ENCODE measurements at places on chromosomes 4 and X.
A peak's percentile ranks its signal among the peaks of the same experiment; 100 is the strongest.

GRCh38 chrX:53223068-53223693, 1.8 kb downstream of the KDM5C start:
- DNase-seq, result peak; percentile 10

DNA sequence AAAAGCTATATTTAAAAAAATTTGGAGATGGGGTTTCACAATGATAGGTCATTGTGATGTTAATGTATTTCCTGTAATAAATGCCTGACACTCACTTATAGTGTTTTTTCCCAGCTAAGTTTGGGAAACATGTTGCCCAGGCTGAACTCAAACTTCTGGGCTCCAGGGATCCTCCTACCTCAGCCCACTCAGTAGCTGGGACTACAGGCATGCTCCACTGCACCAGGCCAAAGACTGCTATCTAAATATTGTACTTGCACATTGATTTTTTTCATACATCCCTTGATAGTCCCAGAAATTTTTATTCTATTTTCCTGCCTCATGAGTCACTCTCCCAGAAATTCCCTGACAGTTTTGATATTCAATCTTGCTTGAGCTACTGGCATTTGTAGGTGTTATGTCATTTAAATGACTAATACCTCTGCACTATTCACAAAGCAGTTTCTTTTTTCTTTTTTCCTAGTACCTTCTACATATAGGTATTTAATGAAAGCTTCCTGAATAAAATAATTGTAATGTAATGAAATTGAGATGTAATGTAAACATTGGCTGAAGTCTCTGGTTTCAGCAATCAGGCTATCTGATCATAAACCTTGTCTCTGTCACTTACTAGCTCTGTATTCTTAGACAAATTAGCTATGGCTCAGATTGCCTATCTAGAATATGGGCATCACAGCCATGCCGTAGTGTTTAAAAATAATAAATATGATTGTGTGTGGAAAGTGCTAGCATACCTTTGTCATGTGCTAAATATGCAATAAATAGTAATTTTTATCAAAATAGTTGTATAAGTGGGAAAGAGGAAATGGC, 1973.0 kb upstream of the AGA start:
- no peak for DNase-seq

DNA sequence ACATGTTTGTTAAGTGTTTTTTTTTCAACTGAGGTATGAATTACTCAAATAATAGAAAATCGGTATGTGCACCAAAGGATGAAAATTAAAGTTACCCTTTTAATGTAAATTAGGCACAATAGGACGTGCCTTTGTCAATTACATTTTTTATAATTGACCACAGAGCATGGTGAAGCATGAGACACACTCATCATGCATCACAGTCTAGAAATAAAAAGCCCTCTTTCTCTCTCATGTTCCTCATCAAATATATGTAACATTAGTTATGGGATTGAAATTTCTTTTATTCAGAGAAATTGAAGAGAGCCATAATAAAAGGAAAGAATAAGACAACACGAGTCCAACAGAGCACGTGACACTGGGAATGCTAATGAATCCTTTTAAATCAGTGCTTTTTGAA, 3.5 kb downstream of the GNRHR start:
- DNase-seq, result no peak

DNA sequence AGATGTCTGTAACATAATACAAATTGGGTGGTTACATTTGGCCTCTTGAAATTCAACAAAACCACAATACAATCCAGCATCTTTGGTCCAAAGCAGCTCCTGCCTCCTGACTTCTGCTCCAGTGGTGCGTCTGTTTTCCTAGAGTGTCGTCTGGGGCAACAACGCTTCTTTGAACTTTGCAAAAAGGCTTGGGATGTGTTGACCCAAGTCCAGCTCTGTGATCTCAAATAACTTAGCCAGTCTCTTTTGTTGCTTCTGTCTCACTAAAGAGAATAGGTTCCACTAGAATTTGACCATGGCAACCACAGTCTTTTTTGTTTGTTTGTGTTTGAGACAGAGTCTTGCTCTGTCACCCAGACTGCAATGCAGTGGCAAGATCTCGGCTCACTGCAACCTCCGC, 324.0 kb downstream of the DHRSX start:
- DNase-seq, result no peak

- DNase-seq, result no peak
Measured at GRCh38 chr4:87745064-87745807, 54.1 kb upstream of the IBSP start.

GRCh38 chr4:92334716-92335350, 31.1 kb downstream of the GRID2 start:
- peak; percentile 95 for DNase-seq

DNA sequence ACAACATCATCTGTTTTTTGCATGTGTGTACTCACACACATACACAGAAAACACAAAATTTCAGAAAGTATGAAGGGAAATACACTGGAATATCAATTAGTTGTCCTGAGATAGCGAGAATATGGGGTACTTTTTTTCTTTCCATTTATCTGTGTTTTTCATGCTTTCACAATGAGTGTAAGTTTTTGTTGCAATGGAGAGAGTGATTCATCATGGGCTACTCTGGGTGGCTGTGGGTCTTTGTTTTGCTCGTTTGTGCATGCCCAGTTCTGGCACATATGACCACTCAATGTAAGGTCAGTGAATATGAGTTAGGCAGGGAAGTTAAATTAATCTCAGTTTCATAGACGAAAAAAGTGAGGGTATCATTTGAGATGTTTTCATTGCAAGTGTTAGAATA, 26.9 kb downstream of the XK start:
- DNase-seq, result no peak

- DNase-seq, result no peak
Measured at GRCh38 chrX:41796577-41796976, 72.6 kb downstream of the GPR82 start.

- no peak for DNase-seq
Measured at GRCh38 chr4:26039639-26040359, 125.8 kb downstream of the SMIM20 start.

DNA sequence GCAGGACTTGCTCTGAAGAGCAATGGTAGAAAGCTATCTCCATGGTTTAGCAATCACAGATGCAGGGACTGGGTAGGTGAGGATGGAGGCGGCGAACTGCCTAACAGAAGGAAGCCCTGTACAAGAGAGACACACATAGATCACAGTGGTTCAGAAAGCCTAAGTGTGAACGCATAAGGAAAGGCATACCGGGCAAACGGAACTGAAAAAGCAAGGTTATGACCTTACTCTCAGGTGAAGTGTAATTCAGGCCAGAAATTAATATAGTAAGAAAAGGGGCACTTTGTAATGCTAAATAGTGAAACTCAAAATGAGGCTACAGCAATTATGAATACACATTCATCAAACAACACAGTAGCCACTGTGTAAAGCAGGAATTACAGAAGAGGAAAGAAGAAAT, 126.6 kb downstream of the PALLD start:
- DNase-seq, result no peak

DNA sequence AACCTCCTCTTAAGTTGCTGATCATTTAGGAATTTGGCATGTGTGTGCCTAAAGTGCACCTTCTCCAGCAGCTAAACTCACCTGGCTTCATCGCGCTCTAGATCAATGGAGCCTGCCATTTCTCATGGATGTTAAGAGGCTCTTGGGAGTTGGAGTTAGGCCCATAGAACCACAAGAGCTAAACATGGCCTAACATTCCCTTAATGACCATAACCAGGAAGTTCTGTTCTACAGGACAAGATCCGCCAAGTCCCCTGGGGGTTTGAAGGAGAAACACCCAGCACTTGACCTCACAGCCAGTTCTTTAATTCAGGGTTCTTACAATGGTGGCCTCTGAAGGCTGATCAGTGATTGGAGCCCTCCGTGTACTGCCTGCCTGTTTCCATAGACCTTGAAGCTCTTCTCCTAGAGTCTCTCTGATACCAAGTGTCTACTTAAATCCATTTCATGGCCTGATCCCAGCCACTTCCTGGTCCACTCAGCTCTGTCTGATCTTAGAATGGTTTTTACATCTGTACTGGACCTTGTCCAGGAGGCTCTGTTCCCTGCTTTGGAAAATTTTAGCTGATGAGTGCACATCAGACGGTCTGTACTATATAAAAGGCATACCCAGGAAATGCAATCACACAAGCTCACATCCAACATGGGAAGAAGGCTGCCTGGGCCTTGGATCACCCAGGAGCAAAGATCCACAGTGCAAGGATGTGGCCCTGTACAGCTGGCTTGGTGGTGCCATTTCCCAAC, 45.1 kb downstream of the RPS3A start:
- DNase-seq, result peak; percentile 39

DNA sequence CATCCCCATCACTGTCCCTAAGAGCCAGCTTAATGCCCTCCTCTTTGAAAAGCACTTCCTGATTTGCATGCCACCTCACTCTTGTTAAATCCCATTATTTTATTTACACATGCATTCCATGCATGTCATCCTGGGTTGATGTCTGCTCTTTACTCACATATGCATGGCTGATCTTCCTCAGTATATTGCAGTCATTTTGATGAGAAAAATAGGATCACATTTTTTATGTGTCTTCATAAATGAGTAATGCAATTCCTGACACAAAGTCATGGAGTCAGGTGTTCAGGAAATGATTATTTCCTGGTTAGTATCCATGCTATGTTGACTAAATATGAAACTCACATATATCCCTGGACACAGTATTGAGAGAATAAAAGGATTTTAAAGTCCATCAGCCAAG, 204.7 kb downstream of the SLIT2 start:
- no peak for DNase-seq

- DNase-seq, result no peak
Measured at GRCh38 chr4:99886146-99886545, 8.1 kb downstream of the LAMTOR3 start.
